ENCODE measurements at places on chromosomes 2 and 18.

DNA sequence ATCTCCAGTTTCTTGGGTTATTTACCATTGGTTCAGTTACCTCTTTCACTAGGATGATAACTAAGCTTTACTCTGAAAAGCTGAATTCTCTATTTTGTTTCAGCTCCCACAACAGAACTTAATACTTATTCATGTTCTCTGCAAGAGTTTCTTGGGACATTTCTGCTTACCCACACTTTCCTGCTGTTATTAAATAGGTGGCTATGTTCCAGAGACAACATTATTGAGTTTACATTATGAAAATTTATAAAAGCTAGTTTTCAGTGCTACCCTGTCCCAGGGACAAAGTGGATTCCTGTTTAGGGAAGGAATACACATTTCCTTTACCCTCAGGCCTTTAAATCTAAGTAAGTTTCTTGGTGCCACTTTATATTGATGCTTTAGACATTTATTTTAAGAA lies 7.0 kb upstream of the GPD2 start:
- H3K4me1 ChIP-seq = no peaks in the 10 kb centered on the region
- no peak for DNase-seq
- no peaks in the 10 kb centered on the region for H3K36me3 ChIP-seq
- H3K27me3 ChIP-seq = no peaks in the 10 kb centered on the region
- no peak overlapping the region for H3K4me3 ChIP-seq

GRCh38 chr2:177147093-177147694 lies 65.4 kb upstream of the HNRNPA3 start:
- H3K27me3 ChIP-seq = peaks cover 5% of the 10 kb centered on the region
- no peaks in the 10 kb centered on the region for H3K36me3 ChIP-seq
- H3K27ac ChIP-seq = no peak overlapping the region
- H3K4me3 ChIP-seq = no peak overlapping the region
- H3K4me1 ChIP-seq = no peaks in the 10 kb centered on the region

GRCh38 chr2:105943977-105944376 lies 199.3 kb downstream of the NCK2 start:
- H3K27me3 ChIP-seq = no peaks in the 10 kb centered on the region
- no peak overlapping the region for H3K27ac ChIP-seq
- no peaks in the 10 kb centered on the region for H3K4me1 ChIP-seq
- H3K36me3 ChIP-seq = no peaks in the 10 kb centered on the region
- DNase-seq = no peak

DNA sequence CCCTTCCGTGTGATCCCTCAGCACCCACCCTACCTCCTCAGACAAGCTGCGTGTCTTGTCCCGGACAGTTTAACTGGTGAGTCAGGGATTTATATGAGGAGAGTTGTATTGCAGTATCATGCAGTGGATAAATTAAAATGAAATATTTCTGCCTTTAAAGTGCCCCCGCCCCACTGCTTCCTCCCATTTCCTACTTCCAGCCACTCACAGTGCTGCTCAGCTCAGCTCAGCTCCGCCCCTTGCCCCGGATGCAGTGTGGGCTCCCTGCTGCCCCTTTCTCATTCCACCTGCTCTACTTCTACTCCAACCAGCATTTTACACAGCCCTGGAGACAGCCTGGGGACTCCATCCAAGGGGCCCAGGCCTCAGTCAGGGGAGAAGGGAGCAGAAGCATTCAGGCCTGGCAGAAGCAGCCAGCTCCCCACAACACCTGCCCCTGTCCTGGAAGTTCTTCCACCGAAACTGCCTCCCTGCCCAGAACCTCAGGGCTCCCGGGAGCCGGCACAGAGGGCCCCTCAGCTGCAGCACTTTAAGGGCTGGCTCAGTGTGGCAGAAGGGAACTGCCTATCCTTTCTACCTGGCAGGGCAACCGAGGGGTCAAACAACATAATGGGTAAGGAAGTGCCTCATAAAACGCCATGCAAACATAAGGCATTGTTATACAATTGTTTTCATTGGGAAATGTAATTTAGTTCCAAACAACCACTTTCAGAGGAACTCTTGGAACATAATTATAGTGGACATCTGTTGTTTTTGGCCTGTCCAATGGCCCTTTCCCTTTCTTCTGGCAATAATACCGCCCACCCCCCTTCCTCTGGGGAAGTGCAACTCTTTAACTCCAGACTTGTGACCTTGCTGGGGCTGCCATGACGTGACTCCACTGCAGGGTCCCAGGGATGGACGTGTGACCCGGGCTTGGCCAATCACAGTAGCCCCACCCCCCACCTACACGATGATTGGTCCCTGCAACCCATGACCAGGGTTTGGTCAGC lies 102.3 kb downstream of the LIPG start:
- H3K36me3 ChIP-seq = no peaks in the 10 kb centered on the region
- no peak overlapping the region for H3K27ac ChIP-seq
- H3K4me1 ChIP-seq = no peaks in the 10 kb centered on the region
- DNase-seq = no peak

DNA sequence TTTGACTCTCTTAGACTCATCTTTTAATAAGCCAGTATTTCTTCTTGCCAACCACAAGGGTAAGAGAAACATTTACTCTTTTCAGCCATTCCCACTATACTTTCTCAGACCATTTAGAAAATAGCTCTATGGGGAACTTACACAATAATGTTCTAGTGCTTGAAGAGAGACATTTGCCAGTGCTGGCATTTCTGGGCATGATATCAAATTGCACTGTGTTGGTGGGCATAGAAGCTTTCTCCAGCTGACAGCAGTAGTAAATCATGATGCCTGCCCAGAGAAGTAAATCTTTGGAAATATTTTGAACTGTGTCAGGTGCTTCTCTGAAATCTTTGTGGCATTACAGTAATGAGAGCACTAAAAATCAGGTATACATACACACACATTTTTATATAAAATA lies 346.6 kb downstream of the CBLN2 start:
- no peaks in the 10 kb centered on the region for H3K27me3 ChIP-seq
- DNase-seq = no peak
- no peak overlapping the region for H3K27ac ChIP-seq
- H3K4me3 ChIP-seq = no peak overlapping the region

- no peaks in the 10 kb centered on the region for H3K27me3 ChIP-seq
- no peak overlapping the region for H3K4me3 ChIP-seq
- H3K36me3 ChIP-seq = peaks cover 29% of the 10 kb centered on the region
- no peak for DNase-seq
- no peak overlapping the region for H3K27ac ChIP-seq
Measured at GRCh38 chr2:99190548-99190947, 9.6 kb downstream of the MRPL30 start.

GRCh38 chr18:46623541-46623940 lies 33.5 kb downstream of the LOXHD1 start:
- H3K27ac ChIP-seq = no peak overlapping the region
- no peaks in the 10 kb centered on the region for H3K36me3 ChIP-seq
- DNase-seq = no peak
- no peak overlapping the region for H3K4me3 ChIP-seq
- no peaks in the 10 kb centered on the region for H3K27me3 ChIP-seq
- peaks cover 9% of the 10 kb centered on the region for H3K4me1 ChIP-seq

- peaks cover 28% of the 10 kb centered on the region for H3K4me1 ChIP-seq
- H3K27ac ChIP-seq = peak overlapping the region; percentile 7
- H3K27me3 ChIP-seq = no peaks in the 10 kb centered on the region
- H3K36me3 ChIP-seq = no peaks in the 10 kb centered on the region
Measured at GRCh38 chr2:96156926-96157648, 11.8 kb upstream of the DUSP2 start.

- H3K27me3 ChIP-seq = no peaks in the 10 kb centered on the region
- H3K4me3 ChIP-seq = no peak overlapping the region
- H3K4me1 ChIP-seq = no peaks in the 10 kb centered on the region
Measured at GRCh38 chr2:194602750-194603149, 1054.3 kb upstream of the SLC39A10 start.

- H3K4me3 ChIP-seq = no peak overlapping the region
- no peak overlapping the region for H3K27ac ChIP-seq
- no peaks in the 10 kb centered on the region for H3K36me3 ChIP-seq
Measured at GRCh38 chr2:144137272-144137671, 382.6 kb downstream of the ZEB2 start.

GRCh38 chr2:190435031-190435670 lies 27.0 kb downstream of the MFSD6 start:
- H3K4me1 ChIP-seq = peaks cover 3% of the 10 kb centered on the region
- no peaks in the 10 kb centered on the region for H3K27me3 ChIP-seq
- H3K4me3 ChIP-seq = no peak overlapping the region
- H3K27ac ChIP-seq = no peak overlapping the region
- peaks cover 10% of the 10 kb centered on the region for H3K36me3 ChIP-seq

DNA sequence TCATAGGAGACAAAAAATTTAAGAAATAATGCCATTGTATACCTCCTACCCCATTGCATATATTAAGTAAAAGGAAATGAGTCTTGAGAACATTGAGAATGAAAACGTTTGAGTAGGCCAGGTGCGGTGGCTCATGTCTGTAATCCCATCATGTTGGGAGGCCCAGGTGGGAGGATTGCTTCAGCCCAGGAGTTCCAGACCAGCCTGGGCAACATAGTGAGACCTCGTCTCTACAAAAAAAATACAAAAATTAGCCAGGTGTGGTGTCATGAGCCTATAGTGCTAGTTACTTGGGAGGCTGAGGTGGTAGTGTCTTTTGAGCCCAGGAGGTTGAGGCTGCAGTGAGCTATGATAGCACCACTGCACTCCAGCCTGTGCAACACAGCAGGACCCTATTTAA lies 107.7 kb upstream of the MGAT5 start:
- H3K4me1 ChIP-seq = no peaks in the 10 kb centered on the region
- H3K27ac ChIP-seq = no peak overlapping the region
- no peak for DNase-seq
- no peak overlapping the region for H3K4me3 ChIP-seq
- no peaks in the 10 kb centered on the region for H3K27me3 ChIP-seq
- peaks cover 8% of the 10 kb centered on the region for H3K36me3 ChIP-seq

GRCh38 chr2:158290225-158290624 lies 166.3 kb downstream of the CCDC148 start:
- no peaks in the 10 kb centered on the region for H3K36me3 ChIP-seq
- no peaks in the 10 kb centered on the region for H3K4me1 ChIP-seq
- H3K27me3 ChIP-seq = no peaks in the 10 kb centered on the region
- no peak overlapping the region for H3K27ac ChIP-seq

DNA sequence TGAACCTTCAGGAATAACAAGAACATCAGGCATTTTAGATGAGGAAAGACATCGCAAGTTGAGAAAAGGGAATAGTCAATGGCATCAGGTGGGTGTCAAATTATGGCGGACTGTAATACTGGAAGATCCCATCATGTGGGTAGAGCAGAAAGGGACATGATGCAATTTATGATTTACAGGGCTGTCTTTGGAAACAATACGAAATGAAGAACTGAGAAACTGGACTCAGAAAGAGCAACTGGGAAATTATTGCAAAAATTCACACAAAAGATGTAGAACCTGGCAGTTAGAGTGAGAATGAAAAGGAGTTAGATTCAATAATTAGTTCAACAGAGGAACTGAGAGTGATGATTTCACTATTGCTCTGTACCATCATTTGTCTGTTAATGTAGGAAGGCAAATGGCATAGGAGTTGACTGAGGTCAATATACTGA lies 1635.0 kb upstream of the ACVR2A start:
- H3K27me3 ChIP-seq = no peaks in the 10 kb centered on the region
- H3K27ac ChIP-seq = no peak overlapping the region
- H3K36me3 ChIP-seq = no peaks in the 10 kb centered on the region
- no peaks in the 10 kb centered on the region for H3K4me1 ChIP-seq

Measured in effector memory CD4-positive, alpha-beta T cell (primary cell).